ENCODE measurements at places on chromosomes 7 and 10.

DNA sequence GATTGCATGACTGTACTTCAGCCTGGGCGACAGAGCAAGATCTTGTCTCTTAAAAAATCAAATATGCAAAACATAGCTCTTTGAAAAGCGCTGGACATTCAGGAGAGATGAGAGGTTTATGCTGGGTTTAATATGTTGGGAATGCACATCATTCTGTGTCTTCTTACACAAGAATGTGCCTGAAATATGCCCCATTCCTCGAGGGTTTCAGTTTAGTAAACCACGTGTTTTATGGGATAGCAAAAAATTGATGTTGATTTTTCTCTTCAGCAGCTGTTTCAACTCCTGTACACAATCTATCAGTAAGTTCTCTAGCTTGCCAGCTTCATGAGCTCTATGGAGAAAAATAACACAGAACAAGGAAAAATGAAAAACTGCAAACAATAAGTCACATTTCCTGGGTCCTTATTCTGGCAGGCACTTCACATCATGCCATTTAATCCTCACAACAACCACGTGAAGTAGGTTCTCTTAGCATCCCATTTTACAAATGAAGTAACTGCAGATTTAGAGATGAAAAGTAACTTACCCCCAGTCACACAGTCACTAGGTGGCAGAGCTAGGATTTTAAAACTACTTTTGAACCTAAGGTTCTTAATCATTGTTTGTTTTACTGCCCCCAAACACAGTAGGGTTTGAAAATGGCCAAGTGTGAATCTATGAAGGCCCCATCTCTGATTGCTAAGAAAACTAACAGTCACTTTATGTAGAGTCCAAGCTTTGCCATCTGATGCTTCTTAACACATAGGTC lies 423.6 kb downstream of the PHTF2 start:
- DNase-seq, result no peak

DNA sequence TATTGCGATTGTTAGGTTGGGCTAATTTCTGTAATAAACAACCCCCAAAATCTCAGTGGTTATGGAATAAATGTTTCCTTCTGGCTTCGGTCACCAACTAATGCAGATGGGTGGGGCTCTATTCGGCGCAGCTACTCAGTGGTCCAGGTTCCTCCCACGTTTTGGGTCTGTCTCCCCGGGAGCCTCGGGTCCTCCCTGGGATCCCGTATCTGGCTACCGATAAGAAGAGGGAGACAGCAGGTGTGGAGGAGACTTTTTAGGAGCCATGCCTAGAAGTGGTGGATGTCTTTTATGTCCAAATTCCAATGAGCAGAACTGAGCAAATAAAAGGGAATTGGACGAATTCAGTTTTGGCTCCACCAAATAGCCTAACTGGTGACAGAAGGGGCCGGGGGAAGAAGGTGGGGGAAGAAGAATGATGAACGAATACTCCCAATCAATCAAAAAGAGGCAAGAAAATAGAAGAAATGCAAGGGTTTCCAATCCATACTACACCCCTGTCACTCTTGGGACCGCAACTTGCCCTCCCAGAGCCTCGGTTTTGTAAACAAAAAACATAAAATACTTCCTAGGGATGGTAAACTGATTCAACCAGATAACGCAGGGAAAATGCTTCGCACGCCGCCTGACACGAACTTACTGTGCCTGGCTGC lies 498 bp upstream of the C10orf53 start:
- DNase-seq, result no peak

GRCh38 chr7:32108651-32109050 lies 38.4 kb upstream of the PDE1C start:
- DNase-seq, result no peak

GRCh38 chr7:151488096-151488495 lies 31.6 kb downstream of the RHEB start:
- no peak for DNase-seq

GRCh38 chr7:71239586-71240268 lies 107.8 kb downstream of the GALNT17 start:
- DNase-seq, result no peak

DNA sequence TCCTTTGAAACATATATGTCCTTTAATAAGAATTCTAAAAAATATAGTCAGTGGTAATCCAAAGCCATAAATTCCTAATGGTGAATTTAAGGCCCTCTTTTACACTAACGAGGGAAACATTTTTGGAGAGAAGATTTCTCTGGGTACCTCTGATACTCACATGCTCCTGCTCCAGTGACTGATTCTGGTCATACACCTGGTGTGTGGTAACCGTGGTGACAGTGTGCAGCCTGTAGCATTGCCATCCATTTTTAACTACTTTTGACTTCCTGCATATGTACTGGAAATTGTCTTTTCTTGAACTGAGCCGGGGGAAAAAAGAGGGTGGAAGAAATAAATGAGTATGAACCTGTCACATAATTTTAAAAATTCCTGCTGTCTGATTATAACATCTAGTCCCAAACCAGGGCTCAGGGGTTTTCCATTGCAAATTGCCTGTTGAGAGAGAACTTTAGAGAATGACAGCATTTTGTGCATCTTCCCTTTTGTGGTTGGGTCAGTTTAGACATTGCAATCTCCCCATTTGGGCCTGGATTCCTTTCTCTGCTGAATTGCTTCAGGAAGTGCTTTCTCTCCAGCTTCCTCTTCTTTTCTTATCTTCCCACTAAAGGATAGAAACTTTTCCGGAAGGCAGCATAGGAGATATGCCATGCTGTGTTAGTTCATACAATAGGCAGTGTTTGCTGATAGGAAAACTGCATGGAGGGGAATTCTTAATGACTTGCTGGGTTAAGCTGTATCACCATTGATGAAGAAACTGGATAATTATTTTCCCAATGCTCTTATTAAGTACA lies 125.5 kb downstream of the GRM3 start:
- no peak for DNase-seq

- no peak for DNase-seq
These were observed 590.5 kb downstream of the PARD3 start for GRCh38 chr10:34224639-34225038.

- DNase-seq, result no peak
These were observed 7.7 kb downstream of the TMEM273 start for GRCh38 chr10:49180444-49180860.

GRCh38 chr10:122236690-122237306 lies 34.3 kb upstream of the BTBD16 start:
- DNase-seq, result no peak

DNA sequence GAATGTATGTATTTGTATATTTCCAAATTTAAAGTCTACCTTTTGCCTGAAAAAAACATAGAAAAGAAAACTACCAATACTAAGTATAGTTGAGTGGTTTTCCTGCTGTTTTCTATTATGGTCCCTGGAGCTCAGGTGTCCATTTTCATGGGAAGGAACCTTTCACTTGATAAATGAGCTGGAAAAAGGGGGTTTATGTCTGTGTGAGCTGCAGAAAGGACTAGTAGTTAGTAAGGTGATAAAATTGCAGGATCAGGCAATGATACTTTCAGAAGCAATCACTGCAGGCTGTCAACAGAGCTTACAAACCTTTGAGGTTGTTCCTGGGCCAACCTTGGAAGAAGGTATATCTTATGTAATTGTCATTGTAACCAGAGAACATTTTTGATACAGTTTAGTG lies 48.0 kb downstream of the ST7 start:
- no peak for DNase-seq

GRCh38 chr7:99039384-99039891 lies 104.5 kb downstream of the SMURF1 start:
- DNase-seq, result no peak

DNA sequence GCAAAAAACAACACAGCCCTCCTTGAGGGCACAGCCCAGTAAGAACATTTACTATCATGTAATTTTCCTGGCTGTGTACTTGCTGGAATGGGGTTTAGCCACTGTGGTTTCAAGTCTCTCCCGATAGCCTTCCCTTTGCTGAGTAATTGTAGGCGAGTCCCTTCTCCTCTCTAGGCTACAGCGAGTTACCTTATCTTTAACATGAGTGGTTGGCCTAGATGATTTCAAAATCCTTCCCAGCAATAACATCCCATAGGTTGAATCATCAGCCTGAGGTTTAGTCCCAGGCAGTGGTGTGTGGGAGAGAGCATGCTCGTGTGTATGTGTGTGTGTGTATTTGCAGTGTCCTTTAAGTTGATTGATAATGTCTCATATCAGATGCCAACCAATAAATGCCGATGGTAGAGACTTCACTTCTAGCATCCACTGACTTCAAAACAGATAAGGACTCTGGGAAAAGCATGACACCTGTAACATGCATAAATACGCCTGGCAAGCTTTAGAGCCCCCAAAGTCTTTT lies 142.9 kb upstream of the ZMIZ1 start:
- no peak for DNase-seq

DNA sequence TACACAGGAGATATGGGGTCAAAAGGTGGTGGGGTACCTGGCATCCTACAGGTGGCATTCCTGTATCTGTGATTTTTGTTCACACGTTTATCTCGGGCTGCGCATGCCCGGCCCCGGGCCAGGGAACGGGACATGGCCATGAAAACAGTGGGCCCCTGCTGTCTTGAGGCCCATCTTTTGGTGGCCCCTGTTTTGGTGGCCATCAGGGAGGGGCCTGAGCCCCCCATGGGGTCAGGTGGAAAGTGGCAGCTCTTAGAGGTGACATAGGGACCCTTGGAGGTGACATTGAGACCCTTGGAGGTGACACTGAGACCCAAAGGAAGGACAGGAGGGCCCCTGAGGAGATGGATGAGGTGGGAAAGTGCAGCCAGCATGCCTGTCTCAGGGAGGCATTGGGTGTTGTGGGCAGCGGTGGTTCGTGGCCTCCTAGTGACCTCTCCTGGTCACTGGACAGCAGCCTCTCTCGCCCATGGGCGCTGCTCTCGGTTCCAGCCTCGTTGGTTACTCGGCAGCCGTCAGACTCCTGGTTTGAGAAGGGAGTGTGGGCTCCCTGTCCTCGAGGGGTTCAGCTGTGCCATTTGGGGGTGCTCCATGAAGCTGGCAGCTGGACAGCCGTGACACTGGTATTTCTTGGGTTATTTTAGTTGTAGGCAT lies 39.9 kb downstream of the INPP5A start:
- no peak for DNase-seq

DNA sequence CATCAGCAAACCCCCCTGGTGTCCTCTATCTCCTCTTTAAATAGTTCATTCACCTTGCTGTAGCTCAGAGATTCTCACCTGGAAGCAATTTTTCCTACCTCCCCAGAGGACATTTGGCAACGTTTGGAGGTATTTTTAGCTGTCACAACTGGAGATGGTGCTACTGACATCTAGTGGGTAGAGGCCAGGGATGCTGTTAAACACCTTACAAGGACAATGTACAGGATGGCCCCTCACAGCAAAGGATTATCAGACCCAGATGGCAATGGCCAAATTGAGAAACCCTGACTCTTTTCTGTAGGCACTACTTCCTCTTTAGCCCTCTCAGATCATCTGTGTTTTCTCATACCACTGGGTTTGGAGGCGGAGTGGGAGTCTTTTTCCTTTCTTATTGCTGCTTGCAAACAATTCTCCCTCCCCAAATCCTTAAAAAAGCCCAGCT lies 13.2 kb upstream of the TRA2A start:
- DNase-seq, result no peak

DNA sequence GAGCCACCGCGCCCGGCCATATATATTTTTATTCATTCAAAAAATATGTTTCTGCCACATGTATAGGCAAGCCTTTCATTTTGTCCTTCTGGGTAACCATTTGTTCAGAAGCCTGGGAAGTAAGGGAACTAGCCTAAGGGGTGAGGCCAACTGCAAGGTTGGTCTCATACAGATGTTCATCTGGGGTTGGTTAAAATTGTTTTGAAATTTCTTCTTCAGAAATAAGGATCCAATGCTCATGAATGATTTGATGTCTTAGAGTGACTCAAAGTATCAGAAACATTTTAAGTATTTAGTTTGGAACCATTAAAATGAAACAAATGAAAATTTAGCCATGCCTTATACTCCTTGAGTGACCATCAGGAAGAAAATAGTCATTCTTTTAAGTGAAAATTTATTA lies 397.2 kb downstream of the SUGCT start:
- DNase-seq, result no peak
